CD4-positive, alpha-beta T cell (primary cell): ENCODE measurements at places on chromosomes 7 and 10.

DNA sequence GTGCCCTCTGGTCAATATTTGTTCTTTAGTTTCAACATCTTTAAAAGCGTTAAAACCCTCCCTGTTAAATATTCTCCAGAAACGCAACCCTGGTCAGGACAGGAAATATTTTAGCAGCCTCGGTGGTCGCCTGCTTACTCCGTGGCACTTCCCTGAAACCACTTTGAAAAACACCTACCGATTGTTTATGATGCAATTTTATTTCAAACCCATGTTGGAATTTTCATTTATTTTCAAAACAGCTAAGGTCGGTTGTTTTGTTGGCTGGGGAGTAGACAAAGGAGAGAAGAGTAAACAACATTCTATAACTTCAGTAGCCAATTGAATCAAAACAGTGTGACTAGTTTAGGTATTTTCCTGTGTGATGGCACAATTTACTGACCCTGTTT is 733 bp upstream of the RBP4 start:
- DNase-seq: no peak

GRCh38 chr10:19119191-19119590 is 70.6 kb downstream of the MALRD1 start:
- no peak for DNase-seq

DNA sequence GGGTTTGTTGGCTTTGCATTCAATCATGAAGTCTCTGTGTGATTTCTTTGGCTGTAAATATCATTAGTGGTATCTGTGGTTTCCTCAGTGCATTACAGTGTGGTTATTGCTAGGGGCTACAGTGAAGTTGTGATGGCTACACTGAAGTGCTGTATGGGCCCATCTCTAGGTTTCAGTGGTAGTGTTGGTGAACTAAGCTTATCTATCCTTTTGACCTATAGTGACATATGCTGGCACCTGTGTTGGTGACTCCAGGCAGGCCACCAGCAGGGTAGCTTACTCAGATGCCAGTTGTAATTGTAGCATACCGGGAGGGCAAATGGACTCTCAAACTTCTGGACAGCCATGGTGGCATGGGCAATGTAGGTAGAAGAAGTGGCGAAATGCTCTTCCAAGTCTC is 219.0 kb downstream of the ANKRD30A start:
- no peak for DNase-seq

GRCh38 chr7:99599836-99600235 is 1.8 kb downstream of the TMEM225B start:
- no peak for DNase-seq

DNA sequence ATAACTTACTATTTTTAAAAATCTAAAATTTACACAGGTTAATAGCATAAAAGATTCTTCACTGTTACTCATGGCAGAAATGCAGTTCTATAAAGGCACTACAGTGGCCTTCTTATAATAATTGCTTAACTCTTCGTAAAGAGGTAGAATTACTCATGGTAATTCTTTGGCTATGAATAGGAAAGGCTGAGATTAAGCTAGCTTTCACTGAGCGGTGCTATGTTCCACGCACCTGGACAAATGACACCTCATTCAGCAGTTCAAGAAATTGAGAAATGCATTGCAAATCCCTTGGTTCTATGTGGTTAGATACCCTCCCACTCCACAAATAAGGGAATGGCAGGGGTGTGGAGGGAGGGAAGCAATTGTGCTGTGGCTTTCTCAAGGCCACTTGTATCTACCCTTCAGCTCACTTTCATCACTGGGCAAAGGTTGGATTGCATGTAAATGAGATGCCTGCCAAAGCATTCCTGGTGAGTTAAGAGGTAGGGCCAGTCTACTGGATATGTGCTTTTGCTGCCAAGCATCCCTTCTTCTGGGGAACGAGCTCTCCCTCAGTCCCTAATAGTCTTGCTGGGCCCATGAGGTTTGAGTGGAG is 210.9 kb downstream of the TEX36 start:
- DNase-seq: no peak

DNA sequence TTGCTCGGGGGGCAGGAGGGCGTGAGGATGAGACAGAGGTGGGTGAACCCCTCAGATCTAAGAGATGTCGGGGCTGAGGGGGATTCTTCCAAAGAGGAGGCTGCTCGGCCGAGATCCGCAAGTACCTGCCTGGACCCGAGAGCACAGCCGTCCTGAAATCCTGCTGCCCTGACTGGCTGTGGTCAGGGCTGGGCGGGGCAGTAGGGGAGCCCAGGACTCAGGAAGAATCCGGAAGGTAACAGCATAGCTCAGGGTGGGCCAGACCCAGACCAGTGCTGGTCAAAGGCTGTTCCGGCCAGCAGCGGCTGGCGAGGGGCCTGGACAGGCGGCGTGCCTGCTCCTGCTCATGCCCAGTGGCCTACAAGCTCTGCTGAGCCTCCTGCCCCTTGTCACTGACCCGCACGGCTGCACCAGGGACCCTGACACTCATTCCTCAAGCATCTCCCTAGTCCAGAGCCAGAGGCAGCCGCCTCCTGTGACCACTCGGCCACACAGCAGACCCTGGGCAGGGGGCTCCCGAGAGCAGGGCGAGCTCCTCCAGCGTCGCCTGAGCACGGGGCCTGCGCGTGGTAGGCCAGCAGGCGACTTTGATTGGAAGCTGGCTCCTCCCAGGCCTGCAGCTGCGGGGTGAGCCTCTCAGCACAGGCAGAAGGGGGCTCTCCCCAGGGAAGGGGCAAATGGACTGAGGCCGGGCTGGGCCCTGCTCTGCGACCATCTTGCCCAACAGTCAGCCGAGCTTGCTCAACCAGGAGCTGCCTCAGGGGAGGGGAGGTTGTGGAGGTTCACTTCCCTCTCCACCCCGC is 3.1 kb upstream of the ADAP1 start:
- DNase-seq: no peak

DNA sequence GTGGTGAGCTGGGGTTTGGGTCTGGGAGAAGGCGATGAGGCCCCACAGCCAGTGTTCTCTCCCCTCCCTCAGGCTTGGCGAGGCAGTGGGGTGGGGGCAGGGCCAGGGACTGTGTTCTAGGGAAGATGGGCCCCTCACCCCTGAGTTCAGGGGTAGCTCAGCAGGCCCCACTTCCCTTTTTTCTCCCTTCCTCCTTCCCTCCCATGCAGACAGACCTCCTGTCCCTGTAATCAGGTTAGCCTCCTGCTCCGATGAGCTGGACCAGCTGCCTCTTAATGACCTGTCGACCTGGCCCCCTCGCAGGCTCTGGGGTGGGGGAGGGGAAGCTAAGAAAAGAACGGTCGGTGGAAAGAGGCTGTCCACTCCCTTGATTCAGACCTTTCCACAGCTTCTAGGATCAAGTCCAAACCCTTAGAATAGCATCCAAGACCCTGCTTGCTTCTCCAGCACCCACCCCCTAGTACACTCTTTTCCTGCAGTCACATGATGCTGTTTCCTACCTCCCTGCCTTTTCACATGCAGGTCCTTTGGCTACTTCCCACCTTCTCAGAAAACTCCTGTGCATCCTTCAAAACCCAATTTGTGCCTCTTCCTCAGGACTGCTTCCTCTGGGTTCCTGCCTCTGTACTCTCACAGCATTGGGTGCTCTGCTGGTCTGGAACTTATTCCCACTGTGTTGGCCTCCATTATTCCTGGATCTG is 64.1 kb downstream of the ZMIZ1 start:
- no peak for DNase-seq

GRCh38 chr7:25789701-25790640 is 362.0 kb upstream of the NFE2L3 start:
- DNase-seq: no peak

DNA sequence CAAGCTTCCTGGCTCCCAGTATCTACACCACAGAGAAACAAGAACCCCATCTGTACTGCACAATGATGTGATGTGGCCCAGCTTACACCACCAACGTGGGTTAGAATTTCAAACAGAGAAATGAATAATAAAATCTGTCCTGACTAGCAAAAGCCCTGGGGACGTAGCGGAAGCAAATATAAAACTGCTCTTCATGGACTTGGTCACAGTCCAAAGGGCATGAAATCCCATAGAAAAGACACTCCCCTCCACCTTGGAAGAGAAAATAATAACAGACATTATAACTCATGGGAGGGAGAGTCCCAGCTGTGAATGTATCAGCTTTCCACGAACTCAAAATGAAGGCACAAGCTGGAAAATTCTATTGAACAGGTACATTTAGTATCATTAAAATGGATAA is 205.3 kb upstream of the GALNT17 start:
- DNase-seq: no peak

- DNase-seq: no peak
These were observed 1.5 kb upstream of the CPVL start for GRCh38 chr7:29147821-29148220.

- no peak for DNase-seq
These were observed 825 bp downstream of the ADRB1 start for GRCh38 chr10:114044247-114045135.

DNA sequence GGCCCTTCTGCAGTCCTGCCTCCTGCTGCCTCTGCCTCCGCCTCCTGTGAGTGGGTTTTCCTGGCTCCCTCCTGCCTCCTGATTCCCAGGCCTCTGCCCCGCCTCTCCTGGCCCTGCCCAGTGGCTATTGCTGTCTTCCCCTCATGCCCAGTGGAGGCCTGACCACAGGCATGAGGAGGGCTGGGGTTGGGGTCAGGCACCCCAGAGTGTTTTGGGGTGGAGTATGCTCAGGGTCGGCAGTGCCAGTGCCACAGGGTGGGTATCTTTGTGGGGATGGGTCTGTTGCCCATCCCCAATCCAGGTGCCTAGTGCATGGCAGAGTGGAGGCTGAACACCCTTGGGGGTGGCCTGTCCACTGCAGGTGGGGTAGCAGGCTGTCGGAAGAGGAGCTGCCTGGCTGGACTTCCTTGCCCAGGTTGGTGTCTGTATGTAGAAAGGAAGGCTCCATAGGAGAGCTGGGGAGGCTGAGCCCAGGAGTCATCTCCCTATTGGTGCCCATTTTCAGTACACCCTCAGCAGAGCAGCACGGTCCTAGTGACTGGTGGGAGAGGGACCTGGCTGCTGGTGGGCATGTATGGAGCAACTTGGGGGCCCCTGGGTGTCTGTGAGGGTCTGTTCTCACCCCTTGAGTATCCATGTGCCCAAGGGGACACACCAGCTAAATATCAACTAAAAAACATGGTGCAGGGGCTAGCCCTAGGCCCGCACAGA is 62.2 kb downstream of the ARHGAP22 start:
- DNase-seq: no peak

DNA sequence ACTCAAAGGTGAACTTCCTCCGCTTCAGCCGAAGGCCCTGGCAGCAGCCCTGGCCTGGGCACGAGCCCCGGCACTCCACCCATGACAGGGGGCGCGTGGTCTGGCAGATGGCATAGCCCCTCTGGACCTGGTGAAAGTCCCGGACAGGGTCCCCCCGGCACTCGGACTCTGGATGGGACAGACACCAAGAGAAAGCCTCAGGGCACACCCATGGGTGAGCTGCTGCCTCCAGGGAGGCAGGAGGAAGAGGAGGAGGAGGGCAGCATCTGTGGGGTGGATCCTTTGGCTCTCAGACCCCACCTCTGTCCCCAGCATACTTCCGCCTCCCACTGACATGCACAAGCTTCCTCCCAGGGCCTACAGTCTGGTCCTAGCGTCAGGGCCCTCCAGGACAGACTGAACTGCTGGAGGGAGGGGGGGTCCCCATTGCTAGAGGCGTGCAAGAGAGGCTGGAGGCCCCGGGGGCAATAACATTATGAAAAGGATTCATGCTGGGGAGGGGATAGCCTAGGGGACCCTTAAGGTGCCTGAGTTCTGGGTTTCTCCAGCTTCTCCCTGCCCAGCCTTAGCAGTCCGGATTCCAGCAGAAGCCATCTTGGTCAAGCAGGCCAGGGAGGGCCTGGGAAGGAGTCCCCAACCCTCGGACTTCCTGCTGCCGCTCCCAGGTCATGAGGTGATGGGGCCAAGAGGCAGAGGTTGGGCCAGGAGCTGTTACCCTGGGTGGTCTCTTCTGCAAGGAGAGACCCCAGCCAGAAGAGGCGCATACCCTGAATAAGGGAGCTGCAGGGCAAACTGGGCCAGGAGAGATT is 169.3 kb downstream of the LCOR start:
- DNase-seq: no peak

DNA sequence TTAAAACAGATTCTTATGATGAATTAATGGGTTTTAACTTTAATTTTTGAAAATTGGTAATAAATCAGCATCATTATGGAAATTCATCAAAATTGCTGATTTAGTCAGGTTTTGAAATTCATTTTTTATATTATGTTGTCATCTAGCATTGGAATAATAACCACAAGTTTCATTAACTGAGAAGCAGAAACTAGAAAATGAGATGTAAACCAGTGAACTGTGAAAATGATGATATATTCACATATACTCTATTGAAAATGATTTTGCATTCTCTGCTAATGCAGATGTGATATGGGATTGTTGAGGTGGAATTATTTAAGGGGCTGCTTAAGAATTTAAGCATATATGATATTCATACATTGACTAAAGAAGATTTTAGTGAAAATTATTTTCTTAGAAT is 316.1 kb upstream of the FZD1 start:
- DNase-seq: no peak

GRCh38 chr10:51711519-51711891 is 12.1 kb upstream of the CSTF2T start:
- DNase-seq: no peak

DNA sequence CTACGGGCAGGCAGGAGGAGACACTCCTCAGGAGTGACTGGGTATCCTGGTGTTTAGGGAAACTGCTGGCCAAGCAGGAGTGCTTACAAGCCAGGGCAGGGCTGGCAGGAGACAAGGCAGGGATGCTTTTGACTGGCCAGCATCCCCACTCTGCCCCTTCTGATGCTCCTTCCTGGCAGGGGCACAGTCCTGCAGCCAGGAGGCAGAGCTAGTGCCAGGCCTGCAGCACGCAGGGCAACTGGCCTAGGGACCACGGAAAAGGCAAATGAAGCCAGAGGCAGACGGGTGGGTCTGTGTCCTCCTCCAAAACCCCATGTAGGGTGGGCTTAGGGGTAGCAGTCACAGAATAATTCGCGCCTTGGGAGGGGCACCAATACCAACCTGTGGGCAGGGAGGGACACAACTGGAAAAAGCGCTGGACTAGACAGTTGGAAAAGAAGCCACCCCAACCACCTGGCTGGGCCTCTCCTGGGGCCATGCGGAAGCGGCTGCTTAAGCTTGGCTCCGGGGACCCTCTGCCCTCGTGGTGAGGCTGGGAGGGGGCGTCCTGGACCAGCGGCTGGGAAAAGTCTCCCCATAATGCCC is 4.8 kb downstream of the IMPDH1 start:
- DNase-seq: no peak
